ENCODE measurements at places on chromosomes 5 and 9.

DNA sequence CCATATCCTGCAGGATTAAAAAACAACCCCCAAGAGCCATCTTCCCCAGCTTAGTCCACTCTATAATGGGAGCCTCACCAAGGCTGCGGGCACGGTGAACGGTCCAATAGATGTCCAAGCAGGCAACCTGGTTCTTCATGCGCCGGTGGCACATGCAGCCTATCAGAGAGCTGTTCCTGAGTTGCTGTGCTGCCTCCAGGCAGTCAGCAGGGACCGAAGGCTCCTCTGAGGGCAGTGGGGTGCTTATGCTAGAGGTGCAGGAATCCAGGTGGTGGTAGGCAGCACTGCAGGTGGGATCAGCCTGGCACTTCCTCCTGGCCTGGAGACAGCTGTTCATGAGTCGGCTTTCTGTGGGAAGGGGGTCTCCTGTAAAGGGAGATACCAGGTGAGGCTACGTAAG, 10.2 kb downstream of the GFRA3 start:
- DNase-seq = no peak

DNA sequence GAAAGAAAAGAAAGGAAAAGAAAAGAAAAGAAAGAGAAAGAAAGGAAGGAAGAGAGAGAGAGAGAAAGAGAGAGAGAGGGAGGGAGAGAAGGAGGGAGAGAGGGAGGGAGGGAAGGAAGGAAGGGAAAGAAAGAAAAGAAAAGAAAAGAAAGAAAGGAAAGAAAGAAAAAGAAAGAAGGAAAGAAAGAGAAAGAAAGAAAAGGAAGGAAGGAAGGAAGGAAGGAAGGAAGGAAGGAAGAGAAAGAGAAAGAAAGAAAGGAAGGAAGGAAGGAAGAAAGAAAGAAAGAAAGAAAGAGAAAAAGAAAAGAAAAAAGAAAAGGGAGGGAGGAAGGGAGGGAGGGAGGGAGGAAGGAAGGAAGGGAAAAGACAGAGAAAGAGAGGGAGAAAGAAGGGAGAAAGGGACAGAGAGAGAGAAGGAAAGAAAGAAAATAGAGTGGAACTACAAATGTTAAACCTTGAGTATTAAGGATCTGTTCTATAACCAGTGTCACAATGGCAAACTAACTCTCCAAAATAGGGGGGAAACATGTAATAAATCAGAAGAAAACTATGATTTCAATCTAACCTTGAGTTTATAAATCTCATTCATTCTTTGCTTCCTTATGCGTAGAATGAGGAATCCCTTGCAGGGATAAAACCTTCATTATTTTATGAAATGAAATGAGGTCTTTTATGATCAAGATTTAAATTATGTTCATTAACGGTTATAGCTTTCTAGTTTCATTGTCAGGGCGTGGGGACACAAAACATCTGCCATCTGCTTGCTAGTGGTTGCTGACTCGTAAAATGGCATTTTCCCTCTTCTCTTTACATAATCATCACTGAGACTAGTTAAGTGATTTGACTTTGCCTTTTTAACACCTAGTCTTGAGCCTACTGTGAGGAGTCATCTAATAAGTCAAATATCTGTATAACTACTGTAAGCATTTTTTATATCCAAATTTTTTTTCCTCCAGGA, 40.7 kb upstream of the RAD23B start:
- DNase-seq = no peak

DNA sequence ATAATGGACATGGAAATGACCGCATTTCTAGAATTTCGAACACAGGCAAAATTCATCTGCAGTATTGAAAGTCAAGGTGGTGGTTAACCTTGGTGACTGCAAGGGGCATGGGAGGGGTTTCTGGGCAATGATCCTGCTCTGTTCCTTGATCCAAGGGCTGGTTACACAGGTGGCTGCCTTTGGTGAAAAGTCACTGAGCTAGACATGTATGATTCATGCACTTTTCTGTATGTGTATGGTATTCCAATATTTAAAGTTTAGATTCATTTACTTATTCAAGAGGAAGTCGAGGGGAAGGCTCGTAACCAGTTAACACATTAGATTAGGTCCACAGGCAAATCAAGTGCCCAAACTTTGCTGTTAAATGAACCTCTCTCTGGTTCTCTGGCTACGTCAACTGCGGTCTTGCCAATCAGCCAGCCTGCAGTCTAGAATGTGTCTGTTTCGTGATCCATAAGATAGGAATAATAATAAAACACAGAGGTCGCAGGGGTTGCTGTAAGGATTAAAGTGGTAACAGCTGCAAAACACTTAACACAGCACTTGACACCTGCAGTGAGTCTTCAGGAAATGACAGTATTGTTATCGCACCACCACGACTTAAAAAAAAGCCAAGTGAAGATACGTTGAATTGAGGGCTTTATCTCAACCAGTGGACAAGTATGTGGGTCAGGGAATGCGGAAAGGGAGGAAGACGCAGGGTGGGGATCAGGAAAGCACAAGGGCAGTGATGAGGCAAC, 92.5 kb downstream of the TLE1 start:
- no peak for DNase-seq

GRCh38 chr5:118956727-118957126, 31.6 kb downstream of the DTWD2 start:
- no peak for DNase-seq

GRCh38 chr9:113274474-113275156, 757 bp downstream of the CDC26 start:
- peak; percentile 63 for DNase-seq

- DNase-seq = no peak
Observed at GRCh38 chr5:63398346-63398745, 563.9 kb downstream of the HTR1A start.
